MCF 10A (cell line): ENCODE measurements at places on chromosomes 12 and 14.

GRCh38 chr12:69151254-69151764 is 88.1 kb upstream of the CPSF6 start:
- DNase-seq, result no peak

GRCh38 chr12:106814714-106815113 is 40.2 kb downstream of the RIC8B start:
- DNase-seq, result no peak

- DNase-seq, result peak; percentile 53
Observed at GRCh38 chr12:58529114-58529665, 391.1 kb downstream of the LRIG3 start.

DNA sequence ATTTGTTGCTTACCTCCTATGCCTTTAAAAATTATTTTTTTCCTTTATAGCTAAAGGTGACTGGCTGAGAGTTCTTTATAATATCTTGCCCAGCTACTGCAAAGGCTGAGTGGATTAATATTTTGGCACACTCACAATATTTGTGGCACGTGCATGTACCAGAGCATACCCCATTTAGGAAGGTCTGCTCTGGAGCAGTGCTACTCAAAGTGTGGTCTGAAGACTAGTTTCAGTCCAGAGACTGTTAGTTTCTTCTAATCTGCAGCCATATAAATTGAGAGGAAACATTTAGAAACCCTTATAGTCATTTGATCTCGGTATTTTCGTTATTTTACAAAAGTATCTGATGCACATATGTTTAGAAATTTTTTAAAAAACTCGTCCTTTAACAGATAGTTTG is 51.0 kb downstream of the IFT81 start:
- no peak for DNase-seq

- no peak for DNase-seq
Observed at GRCh38 chr14:76121089-76121748, 30.5 kb upstream of the GPATCH2L start.

DNA sequence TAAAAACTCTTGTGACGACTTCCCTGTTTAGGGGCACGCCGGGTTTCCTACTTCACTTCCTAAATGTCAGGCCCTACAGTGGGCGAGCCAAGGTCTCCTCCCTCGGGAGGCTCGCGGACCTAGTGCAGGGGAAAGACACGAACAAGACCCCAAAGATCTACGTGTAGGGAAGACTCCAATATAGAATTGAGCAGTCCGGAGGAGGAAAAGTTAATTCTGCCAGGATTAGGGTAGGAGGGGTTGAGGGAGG is 564 bp downstream of the ATXN3 start:
- peak; percentile 51 for DNase-seq

- DNase-seq, result no peak
Observed at GRCh38 chr14:55272922-55273321, 1.7 kb downstream of the FBXO34 start.

GRCh38 chr12:123479442-123480180 is 21.7 kb downstream of the SNRNP35 start:
- no peak for DNase-seq

GRCh38 chr14:69193721-69194120 is 2.4 kb downstream of the EXD2 start:
- DNase-seq, result no peak

DNA sequence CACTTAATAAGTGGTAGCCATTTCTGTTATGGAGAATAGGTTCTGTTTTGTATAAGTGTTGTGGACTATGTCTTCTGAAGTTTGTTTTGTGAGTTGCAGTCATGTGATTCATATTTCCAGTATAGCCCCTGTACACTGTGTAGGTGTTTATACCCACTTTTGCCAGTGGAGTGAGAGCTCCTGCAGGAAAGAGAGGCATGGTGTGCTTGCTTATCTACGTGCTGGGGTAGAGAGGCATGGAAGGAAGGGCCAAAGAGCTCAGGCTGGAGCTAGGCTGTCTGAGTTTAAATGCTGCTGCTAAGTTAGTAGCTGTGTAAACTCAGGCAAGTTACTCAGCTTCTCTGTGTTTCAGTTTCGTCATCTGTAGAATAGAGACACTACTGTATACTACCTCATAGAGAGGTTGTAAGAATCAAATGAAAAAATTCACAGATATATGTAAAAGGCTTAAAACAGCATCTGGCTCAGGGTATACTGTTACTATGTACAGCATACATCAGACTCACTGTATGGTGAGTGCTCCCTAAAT is 88.2 kb upstream of the SLC38A2 start:
- DNase-seq, result no peak

DNA sequence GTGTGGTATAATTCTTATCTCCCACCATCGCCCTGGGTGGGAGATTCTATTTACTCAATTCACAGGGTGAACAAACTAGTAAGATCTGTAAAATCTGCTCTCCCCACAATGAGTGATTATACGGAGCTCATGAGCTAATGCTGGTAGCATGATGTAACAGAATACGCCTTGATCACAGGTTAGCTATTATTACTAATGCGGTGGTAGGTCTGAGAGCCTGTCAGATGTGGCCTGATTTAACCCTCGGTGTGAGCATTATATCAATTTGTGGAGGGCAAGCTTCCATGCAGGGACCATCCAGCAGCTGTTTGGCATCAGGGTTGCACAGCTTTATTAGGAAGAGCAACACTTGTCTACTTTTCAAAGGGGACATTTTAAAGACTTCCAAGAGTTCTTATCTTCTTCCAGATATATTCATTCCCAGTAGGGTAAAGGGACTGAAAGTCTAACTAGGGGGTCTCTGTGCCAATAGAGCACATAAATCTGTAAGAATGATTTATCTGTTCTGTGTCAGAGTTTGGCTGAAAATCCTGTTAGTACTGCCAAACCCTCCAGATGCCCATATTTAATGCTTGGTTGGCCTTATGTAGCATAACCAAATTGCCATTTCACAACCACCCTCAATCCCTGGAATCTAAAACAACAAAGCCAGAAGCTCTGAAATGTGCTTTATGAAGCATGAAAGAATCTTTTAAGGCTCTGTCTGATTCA is 18.7 kb downstream of the TSHR start:
- DNase-seq, result peak; percentile 16

GRCh38 chr12:31006416-31007152 is 67.1 kb upstream of the DDX11 start:
- DNase-seq, result no peak

DNA sequence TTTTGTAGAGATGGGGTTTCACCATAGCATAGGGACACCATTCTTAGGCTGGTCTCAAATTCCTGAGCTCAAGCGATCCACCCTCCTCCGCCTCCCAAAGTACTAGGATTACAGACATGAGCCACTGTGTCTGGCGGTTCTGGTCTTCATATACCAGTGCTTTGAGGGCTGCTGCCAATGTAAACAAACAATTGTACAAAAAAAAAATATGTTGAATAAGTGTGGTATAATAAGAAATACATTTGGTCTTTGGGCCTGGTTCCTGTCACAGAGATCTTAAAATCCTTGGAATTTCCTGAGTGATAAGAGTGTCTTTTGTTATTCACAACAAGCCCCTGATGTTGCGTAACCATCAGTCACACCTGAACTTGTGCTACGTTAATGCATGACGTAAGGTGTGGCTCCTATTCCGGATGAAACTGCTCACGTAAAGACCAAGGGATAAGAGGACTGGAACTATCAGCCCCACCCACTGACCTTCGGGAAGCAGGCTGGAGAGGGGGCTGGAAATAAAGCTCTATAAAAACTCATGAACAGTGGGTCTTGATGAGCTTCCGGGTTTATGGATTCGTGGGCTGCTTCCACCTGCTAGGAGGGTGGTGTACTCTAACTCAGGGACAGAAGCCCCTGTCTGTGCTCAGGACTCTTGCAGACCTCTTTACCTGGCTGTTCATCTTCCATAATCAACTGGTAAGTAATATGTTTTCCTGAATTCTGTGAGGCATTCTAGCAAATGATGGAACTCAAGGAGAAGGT is 16.5 kb upstream of the RIMKLB start:
- peak; percentile 79 for DNase-seq

DNA sequence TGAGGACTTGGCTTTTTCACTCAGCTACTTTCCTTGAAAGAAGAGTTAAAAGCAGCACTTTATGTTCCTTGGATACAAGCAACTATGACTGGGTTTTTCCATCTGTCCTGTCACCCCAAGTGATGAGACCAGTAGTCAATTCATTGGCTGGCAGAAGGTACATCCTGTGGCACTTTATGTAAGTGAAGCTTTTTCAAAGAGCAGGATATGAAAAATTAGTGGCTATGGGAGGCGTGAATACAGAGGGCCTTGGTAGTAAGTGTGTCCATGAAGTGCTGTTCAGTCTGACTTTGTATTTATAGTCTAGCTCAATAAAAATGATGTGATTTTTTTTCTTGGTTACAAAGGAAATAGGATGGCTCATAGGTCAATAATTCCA is 68.8 kb downstream of the DRAM1 start:
- no peak for DNase-seq

DNA sequence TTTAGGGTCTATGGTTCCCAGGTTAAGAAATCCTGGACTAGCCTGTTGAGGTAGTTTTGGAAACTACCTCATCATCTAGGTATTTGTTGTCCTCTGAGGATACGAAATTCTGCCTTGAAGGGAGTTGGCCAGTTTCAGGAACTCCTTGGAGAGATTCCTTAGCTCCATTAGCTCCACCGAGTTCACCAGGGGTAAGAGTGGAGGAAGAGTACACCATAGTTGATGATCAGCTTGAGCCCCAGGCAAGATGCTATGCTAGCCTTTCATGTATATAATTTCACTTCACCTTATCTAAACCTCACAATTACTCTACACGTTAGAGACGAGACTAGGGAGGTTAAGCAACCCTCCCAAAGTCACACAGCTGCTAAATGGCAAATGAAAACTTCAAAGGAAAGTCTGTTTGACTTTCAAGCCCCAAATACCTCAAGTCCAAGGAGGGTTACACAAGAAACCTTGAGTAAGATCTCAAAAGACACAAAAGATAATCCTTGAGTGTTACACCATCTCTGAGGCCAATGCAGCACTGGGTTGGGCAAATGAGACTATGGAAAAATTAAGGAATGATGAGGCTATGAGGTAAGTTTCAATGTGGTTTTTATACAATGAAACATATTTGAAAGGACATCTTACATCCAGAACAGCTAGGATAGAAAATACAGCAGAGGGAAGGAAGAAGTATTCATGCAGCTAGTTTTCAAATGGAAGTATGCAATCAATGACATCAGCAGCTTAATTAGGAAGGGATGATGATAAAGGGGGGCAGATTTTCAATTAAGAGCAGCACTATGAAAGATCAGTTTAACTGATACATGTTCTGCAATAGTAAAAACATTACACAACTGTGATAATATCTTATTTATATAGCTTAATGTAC is 97.2 kb upstream of the KRAS start:
- peak; percentile 9 for DNase-seq

- DNase-seq, result no peak
Observed at GRCh38 chr14:39722547-39723273, 290.5 kb upstream of the FBXO33 start.

DNA sequence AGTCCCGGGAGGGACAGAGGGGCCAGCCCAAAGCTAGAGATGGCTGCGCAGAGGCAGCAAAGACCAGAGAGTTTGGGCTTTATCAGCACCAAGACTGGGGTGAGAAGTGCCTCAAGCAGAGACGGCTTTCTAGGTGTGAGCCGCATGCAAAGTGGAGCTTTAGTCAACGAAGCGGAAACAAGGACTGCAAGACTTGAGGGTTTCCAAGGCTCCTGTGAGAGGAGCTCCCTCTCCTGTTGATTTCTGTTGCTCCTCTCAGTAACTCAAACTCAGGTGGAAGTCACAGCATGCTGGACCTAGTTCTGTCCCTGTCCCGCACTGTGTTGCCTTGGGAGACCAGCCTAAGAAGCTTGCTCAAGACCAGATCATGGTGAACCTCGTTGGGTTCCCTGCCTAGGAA is 327.8 kb downstream of the MED13L start:
- no peak for DNase-seq

GRCh38 chr14:101125313-101125712 is 221.8 kb upstream of the RTL1 start:
- no peak for DNase-seq
